WERI-Rb-1 (cell line): ENCODE measurements at places on chromosomes 12 and 14.
A peak's percentile ranks its signal among the peaks of the same experiment; 100 is the strongest.

DNA sequence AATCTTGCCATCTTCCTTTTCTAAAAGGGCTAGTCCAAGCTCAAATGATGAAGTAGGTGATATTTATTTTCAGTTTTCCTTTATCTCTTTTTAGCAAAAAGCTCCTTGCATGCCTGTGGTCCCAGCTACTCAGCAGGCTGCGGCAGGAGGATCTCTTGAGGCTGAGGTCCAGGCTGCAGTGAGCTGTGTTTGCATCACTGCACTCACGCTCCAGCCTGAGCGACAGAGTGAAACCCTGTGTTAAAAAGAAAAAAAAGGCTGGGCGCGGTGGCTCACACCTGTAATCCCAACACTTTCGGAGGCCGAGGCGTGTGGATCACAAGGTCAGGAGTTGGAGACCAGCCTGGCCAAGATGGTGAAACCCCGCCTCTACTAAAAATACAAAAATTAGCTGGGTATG is 5.0 kb downstream of the TMEM116 start:
- no peak for DNase-seq

DNA sequence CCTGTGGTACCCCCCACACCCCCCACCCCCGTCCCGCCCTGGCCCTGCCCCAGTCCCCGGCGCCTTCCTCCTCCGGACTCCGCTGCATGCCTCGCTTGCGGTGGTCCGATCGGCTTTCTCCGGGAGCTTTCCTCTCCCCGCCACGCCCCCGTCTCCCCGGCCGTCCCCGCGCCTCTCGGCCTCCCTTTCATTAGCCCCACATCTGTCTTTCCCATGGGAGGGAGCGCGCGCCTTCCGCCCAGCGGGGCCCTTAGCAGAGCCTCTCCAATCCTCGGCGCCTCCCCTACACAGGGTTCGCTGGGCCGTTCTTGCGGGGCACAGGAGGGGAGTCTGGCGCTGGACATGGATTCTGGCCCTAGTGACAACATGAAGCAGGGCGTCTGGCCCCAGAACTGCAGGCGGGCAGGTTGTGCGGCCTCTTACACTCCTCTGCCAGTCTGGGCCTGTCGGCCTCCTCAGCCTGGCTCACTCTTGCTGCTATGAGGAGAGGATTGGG is 1.5 kb upstream of the EFS start:
- DNase-seq = peak; percentile 96

- DNase-seq = no peak
Observed at GRCh38 chr14:63205044-63205575, 867 bp downstream of the RHOJ start.

GRCh38 chr14:102196039-102196901 is 56.6 kb downstream of the WDR20 start:
- no peak for DNase-seq

- DNase-seq = no peak
Observed at GRCh38 chr12:110922652-110923051, 2.3 kb upstream of the MYL2 start.

- peak; percentile 66 for DNase-seq
Observed at GRCh38 chr14:69346710-69347109, 51.4 kb downstream of the ERH start.

DNA sequence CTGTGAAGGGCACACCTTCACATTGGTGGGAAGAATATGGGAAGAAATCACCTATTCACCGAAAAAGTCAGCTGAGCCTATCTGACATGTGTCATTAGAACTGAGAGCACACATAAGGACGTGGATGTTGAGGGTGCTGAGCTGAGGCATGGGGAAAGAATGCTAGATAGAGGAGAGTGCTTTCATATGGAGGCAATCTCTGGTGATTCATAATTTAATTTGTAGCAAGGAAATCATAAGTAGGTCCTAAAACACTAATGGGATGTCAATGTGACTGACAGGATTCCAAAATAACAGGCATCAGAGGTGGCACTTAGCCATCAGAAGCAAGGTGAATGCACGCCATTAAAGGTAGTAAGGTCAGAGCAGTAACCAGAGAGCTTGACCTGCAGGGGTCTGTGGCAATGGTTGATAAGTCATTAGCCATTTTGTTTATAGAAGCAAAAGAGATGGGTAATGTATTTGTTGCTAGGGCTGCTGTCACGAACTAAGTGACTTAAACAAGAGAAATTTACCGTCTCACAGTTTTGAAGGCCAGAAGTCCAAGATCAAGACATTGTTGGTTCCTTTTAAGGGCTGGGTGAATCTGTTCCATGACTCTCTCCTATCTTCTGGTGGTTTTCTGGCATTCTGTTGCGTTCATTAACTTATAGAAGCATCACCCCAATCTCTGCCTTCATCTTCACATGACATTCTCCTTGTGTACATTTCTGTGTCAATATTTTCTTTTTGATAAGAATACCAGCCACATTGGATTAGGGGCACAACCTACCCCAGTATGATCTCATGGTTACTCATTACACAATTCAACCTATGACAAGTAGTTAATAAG is 69.3 kb downstream of the ANKS1B start:
- DNase-seq = no peak
